ENCODE measurements at places on chromosomes 1 and 21.

- DNase-seq = no peak
Observed at GRCh38 chr1:117612517-117613248, 6.8 kb downstream of the TENT5C start.

- DNase-seq = no peak
Observed at GRCh38 chr1:49416758-49417157, 607.0 kb downstream of the AGBL4 start.

- no peak for DNase-seq
Observed at GRCh38 chr1:1775327-1776226, 2.7 kb downstream of the NADK start.

GRCh38 chr1:174742805-174743653 is 256.7 kb upstream of the CACYBP start:
- DNase-seq = no peak

DNA sequence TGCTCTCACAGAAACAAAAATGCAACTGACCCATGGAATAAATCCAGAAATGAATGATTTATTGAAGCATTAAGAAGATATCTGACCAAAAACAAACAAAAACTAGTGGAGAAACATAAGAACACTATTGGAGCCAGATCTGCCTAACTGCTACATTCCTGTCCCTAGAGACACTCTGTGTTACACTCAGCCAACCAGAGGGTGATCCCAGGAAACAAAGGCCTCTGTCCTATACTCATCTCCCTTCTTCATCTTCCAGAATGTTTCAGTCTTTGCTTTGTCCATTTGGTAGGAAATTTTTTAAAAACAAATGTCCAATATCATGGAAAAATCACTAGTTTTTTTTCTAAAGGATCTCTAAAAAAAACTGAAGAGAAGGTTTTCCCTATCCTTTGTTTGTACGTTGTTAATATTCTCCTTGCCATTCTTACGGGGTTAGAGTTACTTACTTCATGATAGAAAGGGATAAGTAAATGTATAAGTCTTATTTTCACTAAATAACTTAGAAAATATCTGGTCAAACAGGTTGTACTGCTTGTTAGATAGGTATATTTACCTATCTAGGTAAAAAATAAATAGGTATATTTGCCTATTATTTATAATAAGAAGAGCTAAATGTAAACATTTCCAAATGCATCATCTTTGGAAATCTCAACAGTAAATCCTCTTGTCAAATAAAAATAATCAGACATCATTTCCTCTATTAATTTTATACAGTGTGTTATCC is 59.1 kb downstream of the NME7 start:
- no peak for DNase-seq

Data from CD4-positive, alpha-beta T cell treated with Interleukin-17A for 1 hour (primary cell).